ENCODE measurements at places on chromosomes 4 and X. TPM values are rescaled to one million over a fixed set of nuclear protein-coding genes. Genes with fewer than 3 reads are reported as not detected.

RTL5 gene
- total RNA-seq, result 5.6 TPM

BMPR1B gene
- 2.2 TPM for total RNA-seq

ADAM29 gene
- not detected for total RNA-seq

UGT2B17 gene
- not detected for total RNA-seq

TMEM164 gene
- 6.7 TPM for total RNA-seq

GCNA gene
- 2.7 TPM for total RNA-seq

H2BW2 gene
- total RNA-seq, result not detected

SLC9B1 gene
- 4.9 TPM for total RNA-seq

GAGE12H gene
- not detected for total RNA-seq

LONRF3 gene
- 1.3 TPM for total RNA-seq

MAGEB10 gene
- total RNA-seq, result not detected

RIPPLY1 gene
- total RNA-seq, result not detected

ASB5 gene
- not detected for total RNA-seq

CLDN2 gene
- not detected for total RNA-seq

UCHL1 gene
- 193 TPM for total RNA-seq

LPAR4 gene
- total RNA-seq, result 0.53 TPM

DIAPH2 gene
- total RNA-seq, result 33.8 TPM

CXorf49 gene
- not detected for total RNA-seq

ARL9 gene
- 0.13 TPM for total RNA-seq

KCND1 gene
- total RNA-seq, result 0.56 TPM

CT45A8 gene
- not detected for total RNA-seq

CCKAR gene
- total RNA-seq, result 0.13 TPM

PRDM8 gene
- 0.87 TPM for total RNA-seq

PRR32 gene
- not detected for total RNA-seq

NCAPG gene
- total RNA-seq, result 16.3 TPM

MMAA gene
- total RNA-seq, result 4.5 TPM

MSANTD1 gene
- total RNA-seq, result 0.56 TPM

ESX1 gene
- not detected for total RNA-seq

EDNRA gene
- total RNA-seq, result 8.1 TPM

UNC5C gene
- total RNA-seq, result 3.3 TPM

MAGEB17 gene
- total RNA-seq, result not detected

GRIA2 gene
- total RNA-seq, result not detected

REELD1 gene
- not detected for total RNA-seq

RELL1 gene
- total RNA-seq, result 70.4 TPM

ARX gene
- not detected for total RNA-seq

ATOH1 gene
- total RNA-seq, result not detected

NLRP2B gene
- not detected for total RNA-seq

FDCSP gene
- total RNA-seq, result not detected

All from aortic smooth muscle cell (primary cell).